ENCODE measurements at places on chromosomes 2 and 18.

DNA sequence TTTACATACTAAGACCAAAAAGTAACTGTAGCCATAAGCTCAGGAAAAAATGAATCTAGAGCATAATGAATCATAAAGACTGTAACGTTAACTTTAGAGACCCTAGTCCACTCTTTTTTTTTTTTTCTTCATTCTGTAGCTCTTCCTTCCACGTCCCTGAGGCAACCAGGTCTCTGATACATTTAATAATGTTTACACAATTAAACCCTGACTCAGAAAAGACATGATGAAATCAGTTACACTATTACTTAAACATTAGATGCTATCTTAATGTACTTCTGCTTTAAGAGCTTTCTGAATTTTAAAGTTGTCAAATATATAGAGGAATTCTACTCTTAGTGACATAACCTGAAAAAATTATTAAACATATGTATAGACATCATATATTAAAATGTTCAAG, 1121.5 kb upstream of the DDX18 start:
- no peaks in the 10 kb centered on the region for H3K27me3 ChIP-seq
- no peak overlapping the region for H3K4me3 ChIP-seq
- DNase-seq: no peak

GRCh38 chr2:187271825-187272224, 176.2 kb downstream of the CALCRL start:
- no peak overlapping the region for H3K4me3 ChIP-seq
- no peaks in the 10 kb centered on the region for H3K36me3 ChIP-seq
- no peak for DNase-seq
- H3K4me1 ChIP-seq: no peaks in the 10 kb centered on the region
- no peaks in the 10 kb centered on the region for H3K27me3 ChIP-seq

- no peak for DNase-seq
- no peak overlapping the region for H3K27ac ChIP-seq
- H3K4me3 ChIP-seq: no peak overlapping the region
- H3K4me1 ChIP-seq: peaks cover 32% of the 10 kb centered on the region
These were observed 10.5 kb upstream of the KLF7 start for GRCh38 chr2:207176247-207176646.

DNA sequence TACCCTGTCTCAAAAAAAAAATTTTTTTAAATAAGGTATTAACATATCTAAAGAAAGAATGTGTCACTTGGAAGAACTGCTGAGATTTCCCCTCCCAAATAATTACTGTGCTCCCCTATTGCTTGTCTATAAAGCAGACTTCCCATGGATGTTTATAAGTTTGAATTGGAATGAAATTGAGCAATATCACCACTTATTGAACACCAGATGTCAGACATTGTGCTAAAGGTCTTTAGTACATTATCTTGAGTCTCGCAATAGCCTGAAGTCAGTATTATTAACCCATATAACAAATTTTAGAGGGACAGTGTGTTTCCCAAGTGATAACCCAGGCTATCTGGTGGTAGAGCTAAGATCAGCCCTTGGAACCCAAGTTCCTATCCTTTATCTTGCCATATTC, 102.9 kb upstream of the MSH2 start:
- no peak overlapping the region for H3K4me3 ChIP-seq
- no peak for DNase-seq
- H3K27me3 ChIP-seq: peaks cover 8% of the 10 kb centered on the region
- peaks cover 31% of the 10 kb centered on the region for H3K4me1 ChIP-seq
- peak overlapping the region; percentile 83 for H3K27ac ChIP-seq

DNA sequence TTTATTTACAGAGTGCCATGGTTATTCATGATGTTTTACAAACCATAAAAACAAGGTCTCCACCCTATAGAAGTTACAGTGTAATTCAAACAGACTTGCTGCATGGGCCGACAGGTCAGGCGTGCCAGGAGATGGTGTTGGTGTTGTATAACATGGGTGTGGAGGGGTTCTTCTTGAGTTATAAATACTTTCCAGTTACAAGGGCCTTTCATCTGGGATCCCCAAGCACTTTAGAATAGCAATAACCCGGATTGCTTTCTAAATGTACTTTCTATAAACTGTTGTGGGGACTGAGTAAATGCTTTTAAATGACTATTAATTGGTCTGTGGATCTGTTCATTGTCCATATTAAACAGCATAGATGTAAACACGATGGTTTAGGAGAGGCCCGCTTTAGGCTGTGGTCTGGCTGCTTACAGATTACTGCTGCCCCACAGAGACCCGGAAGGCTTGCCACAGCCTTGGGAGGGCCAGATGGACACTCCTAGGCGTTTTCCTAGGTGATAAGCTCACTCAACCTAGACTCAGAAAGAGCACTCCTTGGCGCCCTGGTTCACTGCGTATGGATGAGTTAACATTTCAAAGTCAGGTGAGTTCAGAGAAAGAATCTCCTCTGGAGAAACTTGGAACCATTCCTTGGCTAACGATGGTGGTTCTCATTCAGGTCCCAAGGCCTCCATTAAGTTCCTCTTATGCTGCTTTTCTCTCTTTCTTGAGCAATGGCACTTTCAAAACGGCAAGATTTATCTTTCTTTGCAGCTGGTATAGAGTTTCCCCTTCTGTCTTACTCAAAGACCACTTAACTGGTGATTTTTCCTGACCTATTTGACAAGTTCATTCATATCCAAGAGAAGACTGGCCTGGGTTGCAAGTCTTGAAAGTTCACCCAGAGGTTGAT, 3.6 kb upstream of the KIAA2012 start:
- H3K4me1 ChIP-seq: peaks cover 15% of the 10 kb centered on the region
- H3K27ac ChIP-seq: no peak overlapping the region
- H3K36me3 ChIP-seq: no peaks in the 10 kb centered on the region
- H3K4me3 ChIP-seq: no peak overlapping the region
- no peak for DNase-seq
- H3K27me3 ChIP-seq: no peaks in the 10 kb centered on the region

DNA sequence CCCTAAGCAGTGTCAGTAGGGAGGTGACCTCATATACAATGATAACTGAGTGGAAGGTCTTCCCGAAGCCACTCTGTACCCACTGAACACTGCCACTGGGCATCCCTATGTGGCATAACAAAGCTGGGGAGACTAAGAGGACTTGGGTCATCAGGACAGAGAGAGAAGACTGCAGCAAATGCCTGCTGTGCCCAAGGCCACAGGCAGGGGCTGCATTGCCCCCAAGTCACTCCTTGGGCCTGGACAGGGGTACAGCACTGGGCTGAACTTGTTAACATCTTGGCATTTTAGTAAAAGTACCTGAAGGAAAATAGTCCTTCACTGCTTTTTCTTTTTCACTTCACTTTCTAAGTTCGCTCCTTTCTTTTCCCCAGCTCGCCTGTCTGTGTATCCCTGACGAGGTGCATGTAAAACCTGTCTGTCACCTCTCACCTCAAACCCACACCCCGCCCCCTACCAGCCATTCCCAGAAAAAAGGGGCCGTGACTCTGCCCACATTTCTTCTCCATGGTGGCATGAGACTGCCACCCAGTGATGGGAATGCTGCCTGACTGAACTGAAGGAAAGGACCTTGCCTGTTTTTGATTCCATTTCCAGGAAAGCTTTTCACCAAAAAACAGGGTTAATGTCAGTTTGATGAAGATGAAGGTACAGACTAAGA, 62.9 kb downstream of the MTHFD2 start:
- H3K36me3 ChIP-seq: no peaks in the 10 kb centered on the region
- peaks cover 26% of the 10 kb centered on the region for H3K27me3 ChIP-seq
- H3K4me1 ChIP-seq: peaks cover 10% of the 10 kb centered on the region
- peak overlapping the region; percentile 24 for H3K4me3 ChIP-seq
- no peak overlapping the region for H3K27ac ChIP-seq
- peak; percentile 45 for DNase-seq

DNA sequence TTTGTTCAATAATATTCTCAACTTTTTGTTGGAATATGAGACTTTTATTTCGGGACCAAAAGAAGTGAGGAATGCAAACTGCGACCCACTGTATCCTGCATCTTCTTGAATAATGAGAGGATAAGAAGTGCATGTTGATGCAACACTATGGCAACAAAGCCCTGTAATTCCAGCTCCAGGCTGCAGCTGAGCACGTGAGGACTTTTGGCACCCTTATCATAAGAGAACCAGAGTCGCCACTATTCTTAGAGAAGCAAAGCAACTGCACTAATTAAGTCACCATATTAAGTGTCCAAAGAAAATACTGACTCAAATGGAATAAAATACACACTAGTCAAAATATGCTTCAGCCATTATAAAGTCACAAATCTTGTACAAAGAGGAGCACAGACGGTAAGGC, 65.8 kb downstream of the FAM210A start:
- H3K27ac ChIP-seq: no peak overlapping the region
- H3K27me3 ChIP-seq: no peaks in the 10 kb centered on the region
- peaks cover 5% of the 10 kb centered on the region for H3K4me1 ChIP-seq
- H3K36me3 ChIP-seq: 0 out of 2 replicates have a peak, but pooled peaks cover 4% of the 10 kb centered on the region
- no peak overlapping the region for H3K4me3 ChIP-seq
- DNase-seq: no peak

GRCh38 chr2:173997269-173997668, 32.1 kb upstream of the SP3 start:
- H3K27me3 ChIP-seq: peaks cover 19% of the 10 kb centered on the region
- H3K4me3 ChIP-seq: no peak overlapping the region
- H3K27ac ChIP-seq: no peak overlapping the region
- no peaks in the 10 kb centered on the region for H3K4me1 ChIP-seq

DNA sequence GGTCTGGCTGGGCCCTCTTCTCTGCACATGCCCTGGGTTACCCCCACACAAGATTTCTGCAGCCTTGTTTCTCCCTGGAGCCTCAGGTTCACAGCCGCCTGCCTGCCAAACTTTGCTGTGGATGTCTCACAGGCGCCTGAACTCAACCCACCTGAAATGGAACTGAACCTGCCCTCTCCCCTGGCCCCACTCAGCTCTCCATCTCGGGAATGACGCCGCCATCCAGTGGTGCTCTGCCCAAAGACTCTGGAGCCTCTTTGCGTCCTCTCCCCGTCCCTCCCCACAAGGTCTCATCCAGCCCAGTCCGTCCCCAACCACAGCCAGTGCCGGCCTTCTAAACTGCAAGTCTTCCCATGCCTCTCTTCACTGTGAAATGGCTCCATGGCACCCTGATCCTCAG, 29.1 kb downstream of the EMX1 start:
- H3K36me3 ChIP-seq: no peaks in the 10 kb centered on the region
- DNase-seq: no peak
- peaks cover 11% of the 10 kb centered on the region for H3K4me1 ChIP-seq
- H3K27me3 ChIP-seq: peaks cover 3% of the 10 kb centered on the region
- H3K27ac ChIP-seq: no peak overlapping the region

DNA sequence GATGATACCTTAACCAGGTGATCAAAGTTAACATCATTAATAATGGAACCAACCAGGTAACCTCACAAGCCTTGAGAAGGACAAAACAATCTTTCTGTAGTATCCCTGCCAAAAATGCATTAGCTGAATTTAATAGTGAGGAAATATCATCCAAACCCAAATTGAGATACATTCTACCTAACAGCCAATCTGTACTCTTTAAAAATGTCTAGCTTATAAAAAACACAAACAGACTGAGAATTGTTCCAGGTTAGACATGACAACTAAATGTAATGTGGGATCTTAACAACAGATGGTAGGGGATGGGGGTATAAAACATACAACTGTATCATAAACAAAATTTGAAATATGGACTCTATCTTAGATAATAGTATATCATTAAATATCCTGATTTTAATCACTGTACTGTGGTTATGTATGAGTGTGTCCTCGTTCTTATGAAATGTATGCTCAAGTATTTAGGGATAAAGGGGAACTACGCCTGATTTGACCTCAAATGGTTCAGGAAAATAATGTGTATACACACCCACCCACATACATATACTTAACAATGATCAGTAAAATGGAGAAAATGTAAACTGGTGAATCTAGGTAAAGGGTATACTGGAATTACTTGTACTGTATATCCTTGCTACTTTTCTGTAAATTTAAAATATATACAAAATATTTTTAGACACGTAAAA, 1.7 kb downstream of the FANCL start:
- no peak for DNase-seq
- 0 out of 2 replicates have a peak, but pooled peaks cover 2% of the 10 kb centered on the region for H3K27me3 ChIP-seq
- no peak overlapping the region for H3K27ac ChIP-seq
- H3K36me3 ChIP-seq: peaks cover 10% of the 10 kb centered on the region
- no peak overlapping the region for H3K4me3 ChIP-seq

DNA sequence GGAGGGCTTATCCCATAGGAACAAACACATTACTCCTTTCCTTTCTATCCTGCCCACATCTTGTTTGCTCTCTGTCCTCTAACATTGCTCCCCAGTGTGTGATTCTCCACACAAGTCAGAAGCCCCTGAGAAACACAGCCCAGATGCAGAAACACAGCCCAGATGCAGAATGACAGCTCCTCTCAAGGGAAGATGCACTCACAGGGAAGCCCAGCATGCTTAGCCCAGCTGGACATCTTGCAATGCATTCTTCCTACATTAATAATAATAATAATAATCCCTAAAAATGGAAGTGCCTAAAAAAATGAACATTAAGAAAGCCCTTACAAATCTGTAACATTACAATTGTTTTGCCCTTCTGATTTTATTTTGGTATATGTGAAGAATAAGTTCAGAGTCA, 172.1 kb downstream of the CBLN2 start:
- no peak overlapping the region for H3K4me3 ChIP-seq
- no peaks in the 10 kb centered on the region for H3K4me1 ChIP-seq
- no peak for DNase-seq
- H3K36me3 ChIP-seq: no peaks in the 10 kb centered on the region
- no peak overlapping the region for H3K27ac ChIP-seq
- H3K27me3 ChIP-seq: no peaks in the 10 kb centered on the region

- no peak for DNase-seq
- peaks cover 13% of the 10 kb centered on the region for H3K4me1 ChIP-seq
- H3K27me3 ChIP-seq: peaks cover 3% of the 10 kb centered on the region
- peaks cover 7% of the 10 kb centered on the region for H3K36me3 ChIP-seq
These were observed 40.9 kb downstream of the TMEM247 start for GRCh38 chr2:46520130-46520711.

DNA sequence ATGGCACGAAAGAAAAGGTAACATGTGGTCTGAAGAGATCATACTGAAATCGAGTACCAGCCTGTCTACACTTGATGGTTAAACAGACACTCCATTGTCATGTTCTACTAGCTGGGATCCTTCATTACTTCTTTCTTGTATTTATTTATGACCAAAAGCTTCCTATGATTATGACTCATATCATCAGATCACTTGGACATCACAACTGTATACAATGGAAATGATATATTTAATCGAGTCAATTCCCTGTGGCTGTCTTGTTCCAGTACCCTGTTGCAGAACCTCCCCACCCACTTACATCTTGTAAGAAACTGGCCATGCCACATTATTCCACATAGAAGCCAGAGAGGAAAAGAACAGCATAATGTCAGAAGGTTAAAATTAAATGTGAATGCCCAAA, 358.9 kb downstream of the ZEB2 start:
- no peak overlapping the region for H3K27ac ChIP-seq
- no peaks in the 10 kb centered on the region for H3K27me3 ChIP-seq
- H3K36me3 ChIP-seq: no peaks in the 10 kb centered on the region

- no peak for DNase-seq
- H3K4me1 ChIP-seq: peaks cover 10% of the 10 kb centered on the region
- H3K4me3 ChIP-seq: no peak overlapping the region
- H3K36me3 ChIP-seq: no peaks in the 10 kb centered on the region
- peaks cover 7% of the 10 kb centered on the region for H3K27me3 ChIP-seq
These were observed 446.3 kb downstream of the LPIN1 start for GRCh38 chr2:12192762-12193161.

GRCh38 chr18:23257686-23258565, 122.6 kb downstream of the CABLES1 start:
- peaks cover 24% of the 10 kb centered on the region for H3K36me3 ChIP-seq
- H3K27me3 ChIP-seq: no peaks in the 10 kb centered on the region
- DNase-seq: peak; percentile 46

GRCh38 chr18:75052475-75052874, 156.5 kb downstream of the PTGR3 start:
- H3K27ac ChIP-seq: no peak overlapping the region
- H3K27me3 ChIP-seq: no peaks in the 10 kb centered on the region
- H3K4me3 ChIP-seq: no peak overlapping the region
- H3K36me3 ChIP-seq: no peaks in the 10 kb centered on the region
- no peak for DNase-seq

Measured in HFFc6 (cell line).